ENCODE measurements at places on chromosomes 3 and 15.

DNA sequence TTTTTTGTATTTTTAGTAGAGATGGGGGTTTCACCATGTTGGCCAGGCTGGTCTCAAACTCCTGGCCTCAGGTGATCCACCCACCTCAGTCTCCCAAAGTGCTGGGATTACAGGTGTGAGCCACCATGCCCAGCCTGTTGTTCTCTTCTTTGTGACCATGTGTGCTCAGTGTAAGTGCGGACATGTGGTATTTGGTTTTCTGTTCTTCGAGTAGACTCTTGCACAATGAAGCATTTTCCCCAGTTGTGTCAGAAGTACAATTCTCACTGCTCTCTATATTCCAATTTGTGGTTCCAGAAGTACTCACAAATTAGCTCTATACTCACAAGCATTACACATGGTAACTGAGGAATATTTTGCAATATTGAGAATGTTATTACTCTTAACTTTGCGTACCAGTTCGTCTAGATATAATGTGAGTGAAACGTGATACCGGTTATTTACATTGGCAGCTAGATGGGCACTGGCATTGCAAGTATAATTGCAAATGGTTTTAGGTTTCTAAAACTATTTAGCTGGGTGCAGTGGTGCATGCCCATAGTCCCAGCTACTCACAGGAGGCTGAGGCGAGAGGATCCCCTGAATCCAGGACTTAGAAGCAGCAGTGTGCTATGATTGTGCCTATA lies 34.2 kb upstream of the MTMR14 start:
- DNase-seq, result no peak

DNA sequence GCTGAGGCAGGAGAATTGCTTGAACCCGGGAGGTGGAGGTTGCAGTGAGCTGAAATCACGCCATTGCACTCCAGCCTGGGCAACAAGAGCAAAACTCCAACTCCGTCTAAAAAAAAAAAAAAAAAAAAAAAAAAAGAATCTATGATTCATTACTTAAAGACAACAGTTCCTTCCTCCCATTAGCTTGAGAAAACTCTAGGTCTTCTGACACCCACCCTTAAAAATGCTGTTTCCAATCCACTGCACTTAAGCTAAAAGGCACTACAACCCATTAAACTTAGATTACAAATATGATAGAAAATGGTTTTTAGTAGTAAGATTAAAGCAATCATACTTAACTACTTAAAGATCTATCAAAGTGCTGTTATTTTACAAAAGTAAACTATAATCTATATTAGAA lies 40.0 kb upstream of the BHLHE40 start:
- DNase-seq, result no peak

GRCh38 chr3:3087716-3088465 lies 22.3 kb downstream of the IL5RA start:
- DNase-seq, result no peak

GRCh38 chr3:87979527-87979926 lies 79.3 kb downstream of the CGGBP1 start:
- no peak for DNase-seq

DNA sequence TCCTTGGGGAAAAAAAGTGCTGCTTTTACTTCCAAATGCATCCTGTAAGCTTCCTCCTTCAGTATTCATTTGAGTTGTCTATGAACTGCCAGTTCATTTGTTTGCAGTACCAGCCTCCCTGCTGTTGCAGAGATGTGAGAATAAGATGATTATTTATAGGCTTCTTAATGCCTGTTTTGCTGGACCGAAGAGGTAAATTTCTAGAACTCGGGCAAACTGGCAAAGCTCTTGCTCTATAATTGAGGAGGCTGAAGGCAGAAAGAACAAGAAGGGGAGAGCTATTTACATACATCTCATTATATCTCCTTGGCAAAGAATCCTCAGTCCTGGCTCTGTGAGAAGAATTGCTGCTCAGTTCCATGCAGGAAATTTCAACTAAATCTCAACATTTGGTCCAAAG lies 790.4 kb downstream of the GRM7 start:
- DNase-seq, result no peak

DNA sequence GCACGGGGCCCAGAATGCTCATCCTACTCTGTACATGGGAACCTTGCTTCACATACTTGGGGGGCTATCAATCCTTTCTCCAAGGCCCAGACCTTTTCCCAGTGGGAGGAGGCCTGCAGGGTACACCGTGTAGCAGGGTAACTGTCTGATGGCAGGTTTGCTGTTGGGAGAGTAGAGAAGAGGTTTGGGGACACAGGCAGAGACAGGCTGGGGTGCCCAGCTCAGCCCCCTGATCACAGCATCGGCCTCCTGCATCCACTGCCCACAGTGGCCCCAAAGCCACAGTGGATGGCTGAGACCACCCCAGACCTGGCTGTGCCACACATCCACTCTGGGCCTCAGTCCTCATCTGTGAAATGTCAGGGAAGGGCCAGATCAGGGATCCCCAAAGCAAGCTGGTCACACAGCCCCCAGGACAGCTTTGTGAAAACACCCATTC lies 5.6 kb downstream of the CHRNA3 start:
- no peak for DNase-seq

DNA sequence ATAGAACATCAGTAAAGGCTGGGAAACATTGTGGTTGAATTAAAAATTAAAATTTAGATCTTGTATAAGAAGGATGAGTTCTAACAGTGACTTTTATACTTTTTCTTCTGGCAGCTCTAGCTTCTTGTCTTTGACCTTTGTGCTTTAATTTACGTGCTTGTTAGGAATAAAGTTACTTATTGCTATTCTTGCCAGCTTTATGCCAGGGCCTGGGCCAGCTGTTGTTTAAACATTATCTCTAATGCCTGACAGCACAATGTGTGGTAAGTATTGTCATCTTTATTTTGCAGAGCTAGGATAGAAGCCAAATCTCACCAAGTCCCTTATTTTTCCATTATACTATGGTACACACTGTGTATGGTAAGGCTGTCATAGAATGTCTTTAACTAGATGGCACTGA lies 766.7 kb upstream of the GOLIM4 start:
- no peak for DNase-seq

DNA sequence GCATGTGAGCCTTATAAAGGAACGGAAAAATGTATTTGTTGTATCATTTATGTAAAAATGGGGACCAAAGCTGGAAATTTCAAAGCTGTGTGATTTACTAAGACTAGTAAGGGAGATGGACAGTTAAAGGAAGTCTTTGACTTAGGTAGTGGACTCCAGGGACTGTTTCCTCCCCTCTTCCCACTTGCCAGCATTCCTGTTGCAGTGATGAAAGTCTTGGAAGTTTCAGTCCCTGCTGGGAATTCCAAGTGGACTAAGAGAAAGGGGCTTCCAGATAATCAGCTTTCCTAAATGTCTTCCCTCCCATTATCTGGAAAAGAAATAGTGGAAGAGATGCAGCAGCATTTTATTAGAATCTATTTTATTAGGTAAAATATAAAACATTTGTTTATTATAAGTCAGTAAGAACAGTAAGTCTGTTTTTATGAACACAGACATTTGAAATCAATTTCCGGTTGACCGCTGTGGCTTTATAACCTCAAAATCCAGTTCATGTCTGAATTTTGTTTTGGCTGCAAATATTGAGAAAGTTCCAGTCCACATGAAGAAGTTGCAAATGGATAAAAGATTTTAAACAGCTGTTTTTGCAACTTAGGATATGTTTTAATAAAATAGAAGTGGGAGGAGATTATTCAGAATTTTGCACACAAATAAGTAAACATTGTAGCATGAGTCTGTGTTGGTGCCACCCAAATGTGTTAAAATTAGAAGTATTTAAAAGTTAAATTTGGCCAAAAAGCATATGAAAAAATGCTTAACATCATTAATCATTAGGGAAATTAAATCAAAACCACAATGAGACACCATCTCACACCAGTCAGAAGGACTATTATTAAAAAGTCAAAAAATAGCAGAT lies 141.8 kb downstream of the IL20RB start:
- no peak for DNase-seq

GRCh38 chr3:106397006-106397405 lies 528.2 kb upstream of the CBLB start:
- DNase-seq, result no peak

- no peak for DNase-seq
These were observed 340.3 kb upstream of the RBMS3 start for GRCh38 chr3:28940530-28940929.

DNA sequence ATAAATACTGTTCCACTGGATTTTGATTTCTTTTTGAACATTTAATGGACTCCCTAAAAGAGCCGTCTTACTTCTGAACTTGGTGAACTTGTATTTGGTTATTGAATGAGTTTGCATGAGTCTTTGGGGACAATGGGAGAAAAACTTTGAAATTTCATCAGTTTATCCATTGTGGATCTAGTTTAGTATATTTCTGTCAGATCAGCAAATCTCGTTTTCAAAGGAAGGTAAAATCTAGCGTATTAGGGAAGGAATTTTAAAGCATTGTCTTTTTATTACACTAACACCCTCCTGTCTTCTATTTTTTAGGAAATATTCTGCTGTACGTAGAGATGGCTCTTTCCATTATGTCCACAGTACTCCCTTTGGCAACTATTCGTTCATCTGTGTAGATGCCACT lies 12.8 kb downstream of the TMEM62 start:
- DNase-seq, result no peak

- DNase-seq, result no peak
These were observed 134.3 kb downstream of the POLQ start for GRCh38 chr3:121411523-121411922.

DNA sequence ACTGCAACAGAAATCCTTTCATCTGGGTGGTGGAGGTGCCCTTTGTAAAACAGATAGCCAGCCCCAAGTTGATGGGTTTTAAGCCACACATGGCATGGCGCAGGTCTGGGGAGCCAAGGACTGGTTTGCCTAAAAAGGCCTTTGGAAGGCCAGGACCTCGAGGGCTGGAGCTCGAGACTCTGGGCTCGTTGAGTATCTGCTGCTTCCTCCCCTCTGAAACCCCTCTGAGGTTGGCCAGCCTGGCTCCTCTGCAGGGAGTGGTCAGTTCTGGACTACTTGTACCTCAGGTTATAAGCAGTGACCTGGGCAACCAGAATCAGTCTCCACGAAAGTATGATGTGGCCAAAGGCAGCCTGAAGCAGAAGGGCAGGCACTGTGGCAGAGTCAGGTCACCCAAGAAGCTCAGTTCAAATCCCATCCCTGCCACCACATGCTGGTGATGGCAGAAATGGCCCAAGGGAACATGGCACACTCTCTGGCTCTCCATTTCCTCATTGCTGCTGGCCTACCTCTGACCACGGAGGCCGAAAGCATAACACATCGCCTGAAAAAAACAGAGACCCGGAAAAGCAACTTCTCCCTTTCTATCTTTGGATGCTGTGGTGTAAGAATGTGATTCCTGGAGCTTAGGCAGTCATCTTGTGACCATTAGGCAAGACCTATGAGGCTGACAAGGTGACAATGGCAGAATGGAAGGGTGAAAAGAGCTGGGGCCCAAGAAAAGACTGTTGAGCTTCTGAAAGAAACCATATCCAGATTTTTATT lies 51.2 kb downstream of the WNT7A start:
- no peak for DNase-seq

- DNase-seq, result no peak
These were observed 283.2 kb upstream of the ROBO1 start for GRCh38 chr3:80050826-80051601.

GRCh38 chr3:151002003-151002981 lies 29.8 kb upstream of the CLRN1 start:
- no peak for DNase-seq

DNA sequence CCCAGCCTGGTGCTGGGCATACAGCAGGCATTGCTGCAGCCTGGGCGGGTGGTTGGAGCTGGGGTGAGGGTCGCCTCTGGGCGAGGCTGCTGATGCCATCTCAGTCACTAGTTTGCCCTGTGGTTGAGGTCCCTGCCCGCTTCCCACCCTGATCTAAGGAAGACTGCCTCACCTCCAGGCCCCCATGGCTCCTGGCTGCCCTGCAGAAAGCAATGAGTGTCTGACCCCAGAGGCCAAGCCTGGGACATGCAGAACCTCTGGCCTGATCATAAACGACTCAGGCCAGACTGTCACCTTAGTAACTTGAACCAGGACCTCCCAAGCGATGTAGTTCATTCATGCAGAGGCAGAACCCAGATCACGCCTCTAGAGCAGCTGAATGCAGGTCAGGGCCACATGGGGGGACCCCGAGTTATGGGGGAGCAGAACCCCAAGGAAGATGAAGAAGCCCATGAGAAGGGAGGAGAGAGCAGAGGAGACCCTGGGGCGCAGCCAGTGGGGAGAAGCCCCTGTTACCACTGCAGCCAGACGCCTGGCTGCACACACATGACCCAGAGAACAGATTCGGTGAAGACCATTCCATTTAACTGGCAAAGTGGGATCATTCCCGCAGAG lies 213.9 kb downstream of the TBC1D2B start:
- no peak for DNase-seq

DNA sequence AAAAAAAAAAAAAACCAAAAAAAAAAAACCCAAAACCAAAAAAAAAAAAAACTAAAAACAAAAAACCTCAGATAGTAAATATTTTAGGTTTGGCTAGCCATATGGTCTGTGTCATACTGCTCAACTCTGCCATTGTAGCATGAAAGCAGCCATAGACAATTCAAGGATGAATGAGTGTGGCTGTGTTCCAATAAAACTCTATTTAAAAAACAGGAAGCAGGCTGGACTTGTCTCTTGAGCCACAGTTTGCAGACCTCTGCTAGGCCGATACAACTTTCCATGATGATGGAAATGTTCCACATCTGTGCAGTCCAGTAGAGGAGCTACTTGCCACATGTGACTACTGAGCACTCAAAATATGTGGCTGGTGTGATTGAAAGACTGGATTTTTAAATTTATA lies 11.1 kb downstream of the EFCAB12 start:
- no peak for DNase-seq

GRCh38 chr3:185422677-185423076 lies 59.7 kb downstream of the MAP3K13 start:
- no peak for DNase-seq

DNA sequence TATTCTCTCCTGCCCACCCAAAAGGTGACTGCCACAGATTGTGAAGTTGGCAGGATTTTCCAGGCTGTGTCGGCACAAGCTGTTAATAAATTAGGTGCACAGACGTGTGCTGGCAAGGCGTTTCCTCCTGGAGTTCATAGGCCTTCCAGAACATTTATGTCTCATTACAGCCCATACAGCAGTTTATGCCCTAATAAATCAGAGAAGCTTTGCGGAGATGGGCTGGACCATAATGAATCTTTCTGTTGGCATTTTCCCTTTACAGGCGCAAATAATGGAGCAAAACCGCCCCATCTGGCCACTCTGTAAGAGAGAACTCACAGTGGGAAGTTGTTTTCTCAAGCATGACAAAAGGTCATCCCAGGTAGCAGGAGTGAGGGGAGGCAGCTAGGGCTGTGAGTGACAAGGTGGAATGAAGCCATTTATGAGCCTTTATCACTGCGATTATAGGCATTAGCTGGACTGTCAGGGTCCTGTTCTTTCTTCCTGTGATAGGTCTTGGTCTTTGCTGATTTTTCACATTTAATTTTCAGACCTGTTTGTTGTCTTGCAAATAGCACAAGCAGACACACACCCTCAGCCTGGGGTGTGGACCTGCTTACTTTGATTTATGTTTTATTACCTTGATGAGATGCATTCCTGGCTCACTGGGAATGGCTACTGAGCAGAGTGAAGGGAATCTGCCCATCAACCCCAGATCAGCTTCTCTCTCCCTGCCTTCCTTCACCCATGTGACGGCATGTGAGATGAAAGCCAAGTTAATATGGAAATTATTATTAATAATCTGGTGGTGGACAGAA lies 257.5 kb downstream of the LRTM1 start:
- no peak for DNase-seq
